ENCODE measurements at places on chromosomes 5 and 9. TPM values are rescaled to one million over a fixed set of nuclear protein-coding genes. Genes with fewer than 3 reads are reported as not detected.

Gene APBA1
- 18.2 TPM for polyA plus RNA-seq

GRCh38 chr5:138651767-138652117 lies 76.5 kb upstream of the HSPA9 start:
- no peak for DNase-seq

Gene ABLIM3
- polyA plus RNA-seq: 1.3 TPM

- DNase-seq: no peak
Observed at GRCh38 chr9:34372467-34373011, 4.2 kb downstream of the MYORG start.

- no peak for DNase-seq
Observed at GRCh38 chr5:174166231-174167079, 120.9 kb downstream of the NSG2 start.

- no peak for DNase-seq
Observed at GRCh38 chr5:53023969-53024368, 34.8 kb downstream of the ITGA2 start.

GRCh38 chr9:69180670-69181069 lies 6.6 kb downstream of the TJP2 start:
- no peak for DNase-seq

DNA sequence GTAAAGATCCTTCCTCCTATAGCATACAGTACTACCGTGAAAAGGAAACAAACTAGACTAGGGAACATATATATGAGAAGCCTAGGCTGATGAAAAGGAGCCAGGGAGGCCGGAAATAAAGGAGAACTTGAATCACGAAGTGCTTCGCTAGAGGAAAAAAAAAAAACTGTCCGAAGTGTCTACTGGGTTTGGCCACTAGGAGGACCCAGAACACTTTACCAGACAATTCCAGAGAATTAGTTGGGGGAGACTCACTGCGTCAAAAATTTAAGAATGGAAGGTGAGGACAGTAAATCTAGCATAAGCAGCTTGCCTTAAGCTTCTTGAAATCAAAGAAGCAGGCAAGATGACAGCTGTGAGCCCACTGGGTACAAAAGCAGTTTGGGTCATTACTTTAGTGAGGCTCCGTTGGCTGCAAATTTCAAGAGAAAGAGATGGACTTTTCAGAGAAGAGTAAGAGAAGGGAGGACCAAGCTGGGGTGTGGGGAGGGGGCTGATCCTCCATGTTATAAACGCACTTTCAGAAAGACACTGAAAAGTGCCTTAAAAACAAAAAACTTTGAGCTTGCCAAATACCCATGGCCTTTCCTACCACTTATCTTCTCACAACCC lies 47.4 kb downstream of the P4HA2 start:
- peak; percentile 34 for DNase-seq

GRCh38 chr5:80834710-80835109 lies 125.5 kb upstream of the RASGRF2 start:
- no peak for DNase-seq

DNA sequence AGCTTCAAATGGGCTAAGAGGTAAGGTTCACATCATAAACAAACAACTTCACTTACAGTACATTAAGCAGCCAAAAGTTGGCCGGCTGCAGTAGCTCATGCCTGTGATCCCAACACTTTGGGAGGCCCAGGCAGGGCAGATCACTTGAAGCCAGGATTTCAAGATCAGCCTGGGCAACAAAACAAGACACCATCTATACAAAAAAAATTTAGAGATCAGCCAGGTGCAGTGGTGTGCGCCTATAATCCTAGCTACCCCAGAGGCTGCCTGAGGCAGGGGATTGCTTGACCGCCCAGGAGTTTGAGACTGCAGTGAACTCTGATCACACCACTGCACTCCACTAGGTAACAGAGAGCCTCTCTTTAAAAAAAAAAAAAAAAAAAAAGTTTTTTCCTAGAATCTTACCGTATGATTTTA lies 16.9 kb downstream of the UBTD2 start:
- no peak for DNase-seq

- DNase-seq: no peak
Observed at GRCh38 chr5:127445328-127445727, 72.1 kb upstream of the PRRC1 start.

DNA sequence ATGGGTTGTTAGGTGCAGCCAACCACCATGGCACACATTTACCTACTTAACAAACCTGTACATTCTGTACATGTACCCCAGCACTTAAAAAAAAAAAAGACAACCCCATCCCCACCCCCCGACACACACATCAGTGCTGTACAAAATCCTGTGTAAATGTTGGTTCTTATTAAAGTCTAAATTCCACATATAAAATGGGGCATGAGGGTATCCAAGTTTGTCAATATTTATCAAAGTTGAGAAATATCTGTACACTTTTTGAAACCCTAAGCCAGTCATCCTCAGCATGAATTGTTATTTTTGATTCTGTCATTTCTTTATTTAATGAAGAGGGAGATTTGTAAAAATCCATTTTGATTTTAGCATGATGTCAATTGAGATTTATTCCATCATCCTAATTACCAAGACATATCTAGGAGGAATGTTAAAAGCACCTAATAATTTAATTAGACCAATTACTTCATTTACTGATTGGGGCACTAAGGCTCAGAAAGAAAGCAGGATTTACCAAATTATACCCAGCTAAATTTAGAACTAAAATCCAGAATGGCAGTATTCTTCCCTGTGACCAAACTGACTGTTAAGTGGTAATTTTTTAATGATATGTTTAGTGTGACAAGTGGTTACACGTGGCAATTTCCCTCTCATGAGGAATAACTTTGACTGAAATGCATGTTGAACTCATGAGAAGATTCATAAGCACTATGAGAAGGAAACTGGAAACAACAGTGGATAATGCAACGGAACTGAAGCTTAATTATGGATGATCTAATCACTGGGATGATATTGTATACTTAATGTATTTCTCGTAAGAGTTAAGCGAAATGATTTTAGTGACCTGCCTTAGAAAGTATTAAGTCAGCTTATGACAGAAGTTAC lies 195.9 kb downstream of the SGCD start:
- DNase-seq: no peak

DNA sequence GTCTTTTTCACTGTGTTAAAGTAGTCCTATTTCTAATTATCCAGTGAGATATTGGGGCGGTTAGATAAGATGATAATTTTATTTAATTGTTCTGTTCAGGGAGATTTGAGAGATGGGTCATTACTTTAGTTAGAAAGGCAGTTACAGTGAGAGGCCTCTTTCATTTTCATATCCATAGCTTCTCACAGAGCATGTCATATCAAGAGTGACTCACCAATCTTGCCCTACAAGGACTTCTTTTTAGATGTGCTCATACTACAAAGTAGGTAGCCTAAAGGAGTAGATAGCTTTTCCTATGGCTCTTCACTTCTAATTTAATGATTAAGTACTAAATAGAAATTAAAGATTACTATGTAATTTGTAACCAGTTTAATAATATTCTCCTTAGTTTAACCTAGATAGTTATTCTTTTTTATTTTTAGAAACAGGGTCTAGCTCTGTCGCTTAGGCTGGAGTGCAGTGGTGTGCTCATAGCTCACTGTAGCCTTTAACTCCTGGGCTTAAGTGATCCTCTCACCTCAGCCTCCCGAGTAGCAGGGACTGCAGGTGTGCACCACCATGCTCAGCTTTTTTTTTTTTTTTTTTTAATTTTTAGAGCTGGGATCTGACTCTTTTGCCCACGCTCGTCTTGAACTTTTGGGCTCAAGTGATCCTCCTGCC lies 71.0 kb downstream of the FER start:
- DNase-seq: no peak

Gene TEX53
- polyA plus RNA-seq: not detected

GRCh38 chr5:10489810-10490426 lies 48.2 kb downstream of the ROPN1L start:
- DNase-seq: no peak

DNA sequence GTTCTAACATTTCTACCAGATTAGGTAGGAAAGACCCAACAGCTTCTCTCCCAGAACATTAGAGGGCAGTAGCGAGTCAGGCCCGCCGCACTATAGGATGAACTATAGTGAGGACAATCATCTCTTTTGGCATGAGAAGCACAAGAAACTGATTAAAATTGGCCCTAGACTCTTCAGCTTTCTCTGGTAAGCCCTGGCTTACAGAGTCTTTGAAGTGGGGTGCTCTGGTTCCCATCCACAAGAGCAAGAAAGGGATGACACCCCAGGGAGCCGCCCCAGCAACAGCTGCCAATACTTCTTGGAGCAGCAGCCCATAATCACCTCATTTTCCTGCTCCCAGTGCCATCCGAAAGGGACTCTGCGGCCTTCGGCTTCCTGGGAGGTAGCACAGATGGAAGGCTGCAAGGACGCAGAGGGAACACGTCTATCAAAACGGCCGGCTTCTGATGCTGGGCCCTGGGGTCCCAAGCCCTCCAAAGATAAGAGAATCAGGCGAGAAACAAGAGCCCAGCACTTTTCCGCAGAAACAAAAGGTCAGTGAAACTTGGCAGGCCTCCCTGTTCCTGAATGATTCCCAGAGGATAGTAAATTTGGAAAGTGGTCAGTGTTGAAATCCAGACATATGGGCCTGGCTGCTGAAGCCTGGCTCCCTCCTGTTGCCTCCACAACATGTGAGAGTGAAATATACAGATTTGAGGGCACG lies 69.3 kb downstream of the HSD17B3 start:
- peak; percentile 78 for DNase-seq

DNA sequence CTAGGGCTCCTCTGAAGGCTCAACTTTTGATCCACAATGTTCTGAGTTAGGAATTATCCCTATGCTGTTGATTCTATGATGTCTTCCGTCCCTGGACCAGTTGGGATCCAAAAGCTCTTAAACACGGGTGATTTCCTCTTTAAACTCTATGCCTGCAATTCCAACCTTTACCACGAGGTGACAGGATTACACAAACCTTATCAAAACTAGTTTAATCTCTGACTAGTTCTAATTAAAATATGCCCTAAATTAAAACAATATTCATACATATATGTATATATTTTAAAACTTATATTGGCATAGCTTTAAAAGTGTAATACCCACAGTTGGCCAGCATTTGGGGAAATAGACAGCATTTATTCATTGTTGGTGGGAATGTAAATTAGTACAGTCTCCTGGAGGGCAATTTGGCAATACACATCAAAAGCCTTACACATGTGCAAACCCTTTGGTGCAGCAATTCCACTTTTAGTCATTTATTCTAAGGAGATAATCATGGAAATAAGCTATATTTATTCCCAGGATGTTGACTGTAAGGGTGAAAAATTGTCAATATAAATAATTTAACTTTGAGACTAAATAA lies 51.6 kb upstream of the PHYKPL start:
- no peak for DNase-seq

DNA sequence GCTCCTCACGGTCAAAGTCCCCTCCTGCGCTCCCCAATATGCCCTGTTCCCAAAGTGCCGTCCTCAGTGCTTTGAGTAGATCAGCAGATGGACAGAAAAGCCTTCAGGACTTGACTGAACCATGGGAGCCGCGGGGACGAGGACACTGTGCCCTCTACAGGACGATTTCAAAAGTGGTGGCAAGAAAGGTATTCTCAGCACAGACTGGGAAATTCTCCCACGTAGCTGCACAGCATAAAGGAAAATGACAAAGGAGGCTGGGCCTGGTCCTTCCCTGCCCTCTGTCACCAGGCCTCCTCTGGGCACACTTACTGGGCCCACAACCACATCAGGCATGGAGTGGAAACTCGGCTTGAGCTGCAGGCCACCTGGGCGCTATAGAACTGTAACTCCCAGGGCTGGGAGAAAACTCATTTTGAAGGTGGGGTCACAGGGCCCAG lies 16.7 kb upstream of the MTMR12 start:
- DNase-seq: no peak

Gene SMC2
- 43.3 TPM for polyA plus RNA-seq

DNA sequence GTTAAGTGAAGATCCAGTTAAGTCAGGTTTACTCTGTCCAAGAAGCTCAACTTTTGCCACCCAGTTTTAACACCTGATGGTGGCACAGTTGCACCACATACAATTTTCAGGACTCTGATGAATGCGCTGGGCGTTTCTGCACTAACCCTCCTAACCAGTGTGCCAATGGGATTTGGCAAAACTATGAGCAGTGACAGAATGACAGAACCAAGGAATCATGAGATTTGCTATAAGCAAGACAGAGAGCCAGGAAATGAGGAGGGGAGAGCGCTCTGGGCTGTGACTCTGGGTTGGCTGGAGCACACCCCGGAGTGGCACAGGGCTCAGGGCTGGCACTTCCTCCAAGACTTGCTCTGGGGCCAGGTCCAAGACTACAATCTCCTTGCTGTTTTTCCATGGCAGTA lies 84.1 kb downstream of the SH3PXD2B start:
- DNase-seq: no peak

GRCh38 chr5:149852641-149853330 lies 91.8 kb downstream of the PDE6A start:
- DNase-seq: peak; percentile 65

Gene PCDHGA3
- polyA plus RNA-seq: 3.8 TPM

Gene TRIM36
- 2.6 TPM for polyA plus RNA-seq

GRCh38 chr5:144315994-144316634 lies 145.4 kb downstream of the KCTD16 start:
- no peak for DNase-seq

Gene TAS2R1
- not detected for polyA plus RNA-seq

GRCh38 chr5:113083481-113083880 lies 106.9 kb downstream of the DCP2 start:
- DNase-seq: no peak

Gene ZNF454
- polyA plus RNA-seq: 9.2 TPM

DNA sequence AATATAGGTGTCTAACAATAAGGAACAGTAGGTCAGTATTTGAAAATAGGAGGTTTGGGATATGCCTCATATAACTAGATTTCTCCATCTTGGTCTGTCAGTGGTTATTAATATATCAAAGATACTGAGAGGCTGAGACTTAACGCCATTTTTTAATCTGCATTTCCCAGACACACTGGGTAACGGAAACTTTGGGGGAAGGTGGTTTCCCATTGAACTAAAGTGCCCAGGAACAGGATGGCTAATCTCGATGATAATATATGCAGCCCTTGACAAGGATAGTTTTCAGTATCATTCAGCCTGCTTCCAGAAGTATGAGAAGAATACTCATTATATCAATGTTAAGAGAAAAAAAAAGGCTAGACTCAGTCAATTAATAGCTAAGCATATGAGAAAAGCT lies 30.7 kb downstream of the EFNA5 start:
- DNase-seq: no peak

DNA sequence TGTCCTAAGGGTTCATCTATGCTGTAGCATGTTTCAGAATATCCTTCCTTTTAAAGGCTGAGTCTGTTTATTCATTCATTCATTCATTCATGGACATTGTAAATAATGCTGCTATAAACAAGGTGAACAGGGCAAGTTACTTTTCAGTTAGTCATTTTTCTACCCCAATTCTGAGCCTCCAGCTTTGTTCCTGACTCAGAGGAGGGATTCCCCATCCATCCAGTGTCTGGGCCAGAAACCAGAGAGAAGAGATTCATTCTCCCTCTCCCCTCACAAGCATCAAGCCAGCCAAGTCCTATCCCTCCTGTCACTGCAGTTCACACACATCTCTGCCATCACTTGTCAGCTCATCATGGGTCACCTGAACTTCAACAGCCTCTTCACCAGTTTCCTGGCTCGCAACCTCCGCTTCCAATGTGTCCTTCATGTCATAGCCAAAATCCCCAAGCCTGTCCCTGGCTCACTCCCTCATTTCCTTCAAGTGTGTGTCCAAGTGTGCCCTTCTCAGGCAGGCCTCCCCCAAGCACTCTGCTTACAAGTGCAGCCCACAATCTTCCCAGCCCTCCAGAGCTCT lies 203.0 kb downstream of the TTLL11 start:
- no peak for DNase-seq

GRCh38 chr9:88828492-88828974 lies 162.7 kb upstream of the S1PR3 start:
- DNase-seq: no peak
